Stimulated activated CD4-positive, alpha-beta T cell treated with anti-CD3 and anti-CD28 coated beads, Interleukin-4, amount 100 ng/mL, for 48 hours (primary cell): ENCODE measurements at places on chromosomes 1 and 21.

DNA sequence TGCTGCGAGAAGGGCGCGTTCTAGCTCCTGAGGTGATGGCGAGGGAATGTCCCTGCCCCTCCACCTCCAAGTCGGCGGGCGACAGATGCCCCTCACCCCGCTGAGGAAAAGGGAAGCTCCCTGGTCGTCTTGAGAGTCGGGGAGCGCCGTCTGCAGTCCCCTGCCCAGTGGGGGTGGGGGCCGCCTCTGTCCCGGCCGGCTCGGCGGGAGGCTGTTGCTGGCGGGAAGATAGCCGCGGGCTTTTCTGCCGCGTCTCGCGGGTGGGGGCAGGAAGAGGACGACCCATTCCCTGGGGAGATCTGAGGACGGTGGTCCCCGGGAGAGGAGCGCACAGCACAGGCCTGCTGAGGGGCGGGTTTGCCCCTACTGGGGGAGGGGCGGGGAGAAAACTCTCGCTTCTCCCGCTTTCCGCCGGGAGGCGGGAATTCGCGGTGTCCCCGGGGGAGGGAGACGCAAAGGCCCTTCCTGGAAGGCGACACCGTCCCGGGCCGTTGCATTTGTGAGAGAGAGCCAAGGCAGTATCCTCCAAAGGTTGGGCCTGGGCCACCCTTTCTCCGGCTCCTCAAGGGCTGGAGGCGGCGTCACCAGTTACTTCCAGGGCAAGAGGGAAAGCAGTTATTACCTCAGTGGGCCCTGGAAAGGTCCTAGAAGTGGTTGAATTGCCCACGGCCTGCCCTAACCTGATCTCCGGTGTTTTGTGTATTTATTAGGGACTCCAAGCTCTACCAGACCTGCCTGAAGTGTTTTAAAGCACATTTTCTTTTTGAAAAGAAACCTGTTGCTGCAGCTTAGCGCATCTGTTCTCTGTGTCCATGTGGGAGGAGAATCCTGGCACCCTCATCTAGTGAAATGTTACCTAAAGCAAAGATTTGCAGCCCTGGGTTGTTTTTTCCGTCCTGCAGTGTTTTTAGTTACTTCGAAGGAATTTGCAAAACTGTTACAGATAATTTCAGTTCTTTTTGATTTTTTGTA is 648 bp downstream of the S100PBP start:
- peak; percentile 28 for DNase-seq

DNA sequence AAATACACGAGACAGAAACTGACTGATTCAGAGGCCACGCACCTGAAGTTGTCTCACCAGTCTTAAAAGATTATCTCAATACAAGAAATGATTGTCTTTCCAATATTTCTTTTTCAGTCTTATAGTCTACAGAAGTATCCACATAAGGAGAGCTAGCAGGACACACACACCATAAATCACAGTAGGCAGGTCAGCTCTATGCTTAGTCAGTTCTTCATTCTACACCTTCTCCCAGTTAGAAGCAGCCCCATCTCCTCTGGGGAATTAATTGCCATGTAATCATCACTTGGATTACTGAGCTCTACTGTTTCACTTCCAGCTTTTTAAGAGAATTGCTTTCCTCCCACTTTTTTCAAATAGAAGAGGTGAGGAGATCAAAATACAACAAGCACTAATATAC is 59.6 kb downstream of the SMYD3 start:
- no peak for DNase-seq

DNA sequence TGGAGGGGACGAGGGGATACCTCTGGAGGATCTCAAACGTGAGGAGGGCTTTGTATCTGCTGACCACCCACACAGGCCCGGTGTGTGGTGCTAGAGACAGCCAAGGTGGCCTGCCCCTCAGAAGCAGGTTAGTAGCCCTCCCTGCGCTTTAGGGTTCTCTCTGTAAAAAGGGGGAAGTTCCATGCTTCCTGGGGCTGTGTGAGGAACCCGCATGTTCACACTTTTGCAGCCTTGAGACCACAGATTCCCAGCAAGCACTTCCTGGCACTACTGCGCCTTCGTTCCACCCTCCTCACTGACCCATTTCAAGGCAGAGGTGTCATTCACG is 7.9 kb upstream of the GUCA2B start:
- DNase-seq: no peak

- no peak for DNase-seq
These were observed 81.1 kb upstream of the FGGY start for GRCh38 chr1:59215766-59216291.

DNA sequence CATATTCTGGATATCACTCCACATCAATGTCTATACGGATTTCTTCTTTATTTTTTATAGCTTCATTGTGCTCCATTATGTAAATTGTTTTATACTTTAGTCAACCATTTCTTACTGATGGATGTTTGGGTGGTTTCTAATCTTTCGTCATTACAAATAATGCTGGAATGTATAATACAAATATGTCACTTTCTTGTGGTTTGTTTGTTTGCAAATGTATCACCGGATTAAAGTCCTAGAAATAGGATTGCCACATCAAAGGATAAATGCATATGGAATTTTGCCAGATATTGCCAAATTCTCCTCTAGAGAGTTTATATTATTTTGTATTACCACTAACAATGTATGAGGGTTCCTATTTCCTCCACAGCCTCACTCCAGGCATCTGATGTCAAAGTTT is 48.7 kb upstream of the PRDM2 start:
- DNase-seq: no peak

DNA sequence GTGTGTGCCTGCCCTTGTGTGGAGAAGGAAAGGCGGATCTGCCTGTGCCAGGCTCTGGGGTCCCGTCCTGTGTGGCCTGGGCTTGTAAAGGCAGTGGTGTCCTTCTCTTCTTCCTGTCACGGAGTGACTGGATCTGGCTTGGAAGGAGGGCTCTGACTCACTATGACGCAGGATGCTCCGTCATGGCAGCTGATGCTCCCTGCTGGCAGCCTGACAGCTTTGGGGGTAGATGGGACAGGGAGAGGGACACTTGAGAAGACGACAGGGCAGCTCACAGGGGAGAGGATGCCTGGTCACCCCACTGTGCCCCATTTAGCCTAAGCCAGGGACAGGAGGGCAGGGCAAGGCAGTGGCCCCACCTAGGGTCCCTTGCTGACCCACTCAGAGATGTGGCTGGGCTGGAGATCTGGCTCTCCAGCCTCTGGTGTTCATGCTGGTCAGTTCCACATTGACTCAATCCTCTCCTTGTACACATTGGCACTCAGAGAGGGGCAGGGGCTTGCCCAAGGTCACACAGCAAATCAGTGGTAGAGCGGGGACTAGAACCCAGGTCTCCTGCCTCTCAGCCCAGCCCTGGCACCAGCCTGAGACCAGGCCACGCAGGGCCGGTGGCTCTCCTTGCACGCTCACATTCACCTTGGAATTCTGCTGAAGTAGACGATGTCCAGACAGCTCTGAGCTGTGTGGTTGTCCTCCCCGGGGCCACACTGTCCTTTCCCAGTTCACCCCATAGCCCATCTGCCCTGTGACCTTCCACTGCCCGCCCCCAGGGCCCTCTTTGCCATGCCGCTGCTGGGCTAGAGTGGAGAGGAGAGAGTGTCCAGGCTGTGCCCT is 2.8 kb upstream of the FAM131C start:
- DNase-seq: no peak

DNA sequence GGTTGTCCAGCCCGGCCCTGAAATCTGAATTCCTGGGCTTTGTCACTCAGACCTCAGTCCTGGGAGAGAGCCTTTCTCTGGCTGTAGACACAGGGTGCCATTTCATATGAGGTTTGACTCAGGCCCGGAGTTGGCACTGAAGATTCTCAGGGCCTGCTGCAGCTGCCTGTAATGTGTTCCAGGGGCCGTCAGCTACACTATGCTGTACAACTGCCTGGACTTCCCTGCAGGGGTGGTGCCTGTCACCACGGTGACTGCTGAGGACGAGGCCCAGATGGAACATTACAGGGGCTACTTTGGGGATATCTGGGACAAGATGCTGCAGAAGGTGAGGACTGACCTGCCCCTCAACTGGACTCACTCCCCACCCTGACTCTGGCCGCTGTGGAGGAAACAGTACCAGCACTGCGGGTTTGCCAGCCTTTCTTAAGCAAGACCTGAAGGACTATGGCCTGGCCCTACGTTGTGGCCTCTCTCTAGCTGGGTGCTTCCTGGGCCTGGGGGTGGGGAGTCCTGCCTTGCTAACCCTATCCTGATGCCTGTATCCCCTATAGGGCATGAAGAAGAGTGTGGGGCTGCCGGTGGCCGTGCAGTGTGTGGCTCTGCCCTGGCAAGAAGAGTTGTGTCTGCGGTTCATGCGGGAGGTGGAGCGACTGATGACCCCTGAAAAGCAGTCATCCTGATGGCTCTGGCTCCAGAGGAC is 18.9 kb downstream of the FAAH start:
- no peak for DNase-seq

- no peak for DNase-seq
These were observed 284.1 kb upstream of the BEND5 start for GRCh38 chr1:49060766-49061165.

DNA sequence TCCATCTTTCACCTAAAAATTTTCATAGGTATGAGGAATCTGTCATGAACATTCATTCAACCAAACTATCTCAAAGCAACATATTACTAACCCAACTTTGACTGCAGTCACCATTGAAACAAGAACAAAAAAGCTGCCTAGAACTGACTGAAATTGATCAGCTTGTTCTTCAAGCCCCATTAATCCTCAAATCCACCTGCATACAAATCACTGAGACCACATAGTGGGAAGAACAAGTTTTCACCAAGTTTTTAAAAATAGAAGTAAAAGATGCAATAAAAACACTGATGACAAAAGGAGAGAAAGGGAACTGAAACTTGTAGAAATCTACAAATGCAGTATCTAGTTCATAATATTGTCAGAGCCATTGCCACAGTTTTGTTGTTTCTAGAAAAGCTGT is 6.1 kb downstream of the SORT1 start:
- no peak for DNase-seq

GRCh38 chr1:240823357-240823756 is 211.4 kb upstream of the GREM2 start:
- no peak for DNase-seq

GRCh38 chr1:76587212-76587611 is 280.1 kb upstream of the ST6GALNAC5 start:
- no peak for DNase-seq

DNA sequence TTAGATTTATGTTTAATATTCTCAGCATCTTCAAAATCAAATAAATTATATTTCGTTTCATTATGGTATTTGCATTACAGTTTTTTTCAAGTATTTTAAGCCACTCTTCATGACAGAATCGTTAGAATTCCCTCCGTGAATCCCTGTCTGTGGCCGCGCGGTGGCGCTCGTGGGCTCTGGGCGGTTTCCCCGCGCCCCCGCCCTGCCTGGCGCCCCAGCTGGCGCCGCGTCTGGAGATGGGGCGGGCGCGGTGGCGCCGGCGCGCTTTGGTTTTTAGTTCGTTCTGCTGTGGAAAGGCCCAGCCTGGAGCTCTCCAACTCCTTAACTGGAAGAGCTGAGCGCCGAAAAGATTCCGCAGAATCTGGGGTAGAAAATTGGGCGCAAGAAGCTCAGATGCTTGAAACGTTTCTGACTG is 25.7 kb downstream of the PRMT2 start:
- no peak for DNase-seq

DNA sequence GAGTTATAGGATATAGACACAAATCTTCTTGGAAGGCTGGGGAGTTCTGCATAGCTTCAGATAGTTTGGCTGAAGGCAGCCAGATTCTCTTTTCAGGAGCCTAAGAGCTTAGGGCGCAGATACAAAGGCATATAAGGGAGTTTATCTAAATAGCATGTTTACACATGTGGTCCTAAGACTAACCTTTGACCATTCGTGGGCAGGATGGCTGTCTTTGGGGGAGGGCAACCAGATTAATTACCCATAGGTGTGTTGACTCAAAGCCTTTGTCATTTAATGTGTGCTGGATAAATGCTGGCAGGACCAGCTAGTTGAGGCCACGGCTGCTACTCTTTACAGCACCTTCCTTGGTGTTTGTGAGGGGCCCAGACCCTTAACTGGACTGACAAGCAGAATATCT is 71.8 kb downstream of the IER5 start:
- no peak for DNase-seq

DNA sequence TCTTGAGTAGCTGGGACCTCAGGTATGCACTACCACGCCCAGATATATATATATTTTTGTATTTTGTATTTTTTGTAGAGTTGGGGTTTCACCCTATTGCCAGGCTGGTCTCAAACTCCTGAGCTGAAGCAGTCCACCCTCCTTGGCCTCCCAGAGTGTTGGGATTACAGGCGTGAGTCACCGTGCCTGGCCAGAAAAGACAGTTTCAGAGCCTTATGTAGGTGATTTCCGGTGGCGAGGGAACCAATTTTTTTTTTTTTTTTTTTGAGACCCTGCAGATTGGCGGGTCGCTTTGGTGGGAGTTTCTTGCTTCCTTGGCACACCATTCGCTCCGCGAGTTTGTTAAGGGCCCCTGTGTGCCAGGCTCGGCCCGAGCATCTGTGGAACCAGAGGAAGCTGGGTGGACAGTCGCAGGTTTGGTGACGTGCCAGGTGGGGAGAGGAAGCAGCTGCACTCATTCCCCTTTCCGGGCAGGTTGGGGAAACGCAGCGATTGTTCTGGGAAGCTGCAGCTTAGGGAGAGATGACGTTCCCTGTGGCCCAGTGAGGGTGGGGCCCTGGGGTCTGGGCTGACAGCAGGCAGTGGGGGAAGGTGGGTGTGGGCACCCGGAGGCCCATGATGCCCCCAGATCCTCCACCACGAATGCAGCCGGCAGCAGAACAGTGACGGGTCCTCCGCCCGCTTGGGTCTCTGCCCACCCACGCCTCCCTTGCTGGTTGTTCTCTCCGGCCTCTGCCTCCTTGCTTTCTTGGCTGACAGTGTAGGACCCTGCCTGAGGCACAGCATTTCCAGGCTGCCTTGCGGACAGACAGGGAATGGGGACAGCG is 25.1 kb downstream of the SPSB1 start:
- no peak for DNase-seq

- DNase-seq: no peak
These were observed 69.0 kb downstream of the C1orf21 start for GRCh38 chr1:184455786-184456185.

DNA sequence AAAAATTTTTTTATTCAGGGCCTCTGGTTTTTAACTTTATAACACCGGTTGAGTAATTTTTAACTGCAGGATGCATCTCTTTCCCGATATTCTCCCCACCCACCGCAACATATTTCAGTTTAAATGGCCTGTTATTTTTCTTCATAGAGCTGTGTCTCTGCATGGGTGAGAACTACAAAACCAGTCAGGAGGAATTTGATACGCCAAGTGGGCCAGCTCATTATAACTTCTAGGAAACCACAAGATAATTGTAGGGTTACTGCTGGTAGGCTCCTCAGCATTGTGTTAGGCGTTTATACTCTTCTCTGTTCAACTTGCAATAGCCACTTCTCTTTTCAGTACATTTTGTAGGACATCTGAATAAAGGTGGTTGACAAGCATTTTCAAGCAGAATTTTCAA is 169.7 kb downstream of the PBX1 start:
- DNase-seq: no peak
